ENCODE measurements at places on chromosomes 3 and 15.

- DNase-seq, result peak; percentile 79
Measured at GRCh38 chr15:76139368-76140073, 79.7 kb downstream of the TMEM266 start.

DNA sequence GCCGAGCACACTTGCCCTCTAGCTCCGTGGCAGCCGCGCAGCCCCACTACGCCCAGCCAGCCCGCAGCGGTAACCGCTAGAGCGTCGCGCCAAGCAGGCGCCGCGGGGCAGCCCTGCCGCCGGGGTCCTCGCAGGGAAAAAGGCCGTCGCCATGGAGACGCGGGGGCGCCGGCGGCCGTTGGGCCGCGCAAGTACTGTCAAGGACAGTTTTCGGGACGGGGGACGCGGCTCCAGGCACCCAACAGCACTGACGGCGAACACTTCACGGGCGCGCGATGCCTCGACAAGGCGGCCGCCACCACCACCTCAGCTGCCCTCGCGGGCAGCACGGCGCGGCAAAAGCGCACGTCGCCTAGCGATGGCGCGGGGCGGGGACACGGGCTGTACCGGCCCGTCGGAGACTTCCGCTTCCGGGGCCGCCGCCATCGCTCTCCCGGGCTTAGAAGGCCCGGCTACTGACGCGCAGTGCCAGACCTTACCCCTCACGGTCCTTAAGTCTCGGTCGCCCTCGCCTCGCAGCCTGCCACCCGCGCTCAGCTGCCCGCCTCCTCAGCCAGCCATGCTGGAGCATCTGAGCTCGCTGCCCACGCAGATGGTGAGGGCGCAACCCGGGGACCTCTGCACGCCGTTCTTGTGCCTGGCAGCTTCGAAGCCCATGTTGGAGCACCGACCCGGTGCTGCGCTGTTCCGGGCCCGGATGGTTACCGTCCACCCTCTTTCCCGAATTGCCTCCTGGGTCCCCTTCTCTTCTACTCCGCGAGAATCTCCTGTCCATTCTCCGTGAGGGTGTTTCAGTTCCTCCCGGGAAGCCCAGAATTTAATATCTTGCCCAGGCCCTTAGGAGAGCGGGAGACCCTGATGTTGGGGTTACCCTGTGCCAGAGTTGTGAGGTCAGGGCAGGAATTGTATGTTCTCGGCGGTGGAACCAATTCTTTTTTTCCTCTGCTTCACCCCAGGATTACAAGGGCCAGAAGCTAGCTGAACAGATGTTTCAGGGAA, at the start of the genes GLT8D1 and SPCS1:
Gene GLT8D1, minus strand, starts transcription at position 104 of the 999 bp plus-strand sequence. CDS start 5,331 bp downstream, outside the sequence.
Gene SPCS1, plus strand, starts transcription at position 419 of the 999 bp plus-strand sequence. Its CDS starts 141 bp downstream, at position 560.
- peak; percentile 87 for DNase-seq

DNA sequence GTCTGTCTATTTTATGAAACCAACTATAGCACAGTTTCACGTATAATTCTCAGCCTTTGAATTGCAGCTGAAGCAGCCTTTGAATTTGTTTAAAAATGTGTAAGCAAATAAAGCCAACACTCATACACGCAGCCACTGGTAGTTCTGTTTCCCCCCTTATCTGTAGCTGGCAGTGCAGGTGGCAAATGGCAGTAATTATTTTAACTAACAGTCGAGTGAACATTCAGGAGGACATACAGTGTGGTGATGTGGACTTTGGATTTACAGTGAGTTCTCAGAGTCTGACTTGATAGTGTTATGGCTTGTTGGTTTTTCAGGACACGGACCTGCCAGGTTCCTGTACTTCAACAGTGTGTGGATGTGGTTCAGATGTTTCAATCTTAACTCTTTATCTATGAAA, 64.0 kb upstream of the SKOR1 start:
- no peak for DNase-seq

DNA sequence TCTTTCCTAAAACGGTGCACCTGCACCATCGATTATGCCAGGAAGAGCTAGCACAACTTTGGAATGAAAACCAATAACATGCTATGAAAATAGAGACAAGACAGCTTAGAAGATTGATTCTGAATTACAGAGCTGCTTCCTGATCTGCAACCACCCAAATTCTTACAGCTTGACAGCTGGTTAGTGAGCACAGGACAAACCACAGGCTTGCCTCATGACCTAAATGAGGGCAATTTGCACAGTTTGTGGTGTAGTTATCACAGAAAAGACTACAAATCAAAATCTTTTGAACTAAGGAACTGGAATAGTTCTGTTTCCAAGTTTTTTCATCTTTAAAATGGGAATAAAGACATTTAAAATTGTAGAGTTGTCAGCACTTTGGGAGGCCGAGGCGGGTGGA, 533.5 kb downstream of the NAALADL2 start:
- no peak for DNase-seq

GRCh38 chr15:84791763-84792162, 25.4 kb upstream of the ALPK3 start:
- no peak for DNase-seq

DNA sequence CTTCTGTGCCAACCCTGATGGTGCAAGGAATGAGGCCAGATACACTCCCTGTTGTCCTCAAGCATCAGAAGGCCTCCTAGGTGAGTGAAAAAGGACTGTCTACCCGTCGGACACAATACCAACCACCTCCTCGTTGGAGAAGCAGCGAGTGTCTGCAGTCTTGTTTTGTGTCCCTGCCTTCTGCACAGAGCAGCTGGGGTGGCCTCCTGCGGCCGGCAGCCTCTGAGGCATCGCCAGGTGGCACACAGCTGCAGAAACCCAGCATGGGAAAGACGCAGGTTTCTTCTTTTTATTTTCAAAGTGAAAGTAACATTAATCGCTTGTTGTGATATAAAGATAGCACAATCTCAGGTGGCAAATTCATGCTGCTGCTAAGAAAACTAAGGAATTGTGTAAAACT, 509.9 kb downstream of the OCA2 start:
- DNase-seq, result no peak

- no peak for DNase-seq
Measured at GRCh38 chr15:92001307-92001706, 147.8 kb downstream of the SLCO3A1 start.

- no peak for DNase-seq
Measured at GRCh38 chr15:88342666-88343065, 86.1 kb upstream of the NTRK3 start.

DNA sequence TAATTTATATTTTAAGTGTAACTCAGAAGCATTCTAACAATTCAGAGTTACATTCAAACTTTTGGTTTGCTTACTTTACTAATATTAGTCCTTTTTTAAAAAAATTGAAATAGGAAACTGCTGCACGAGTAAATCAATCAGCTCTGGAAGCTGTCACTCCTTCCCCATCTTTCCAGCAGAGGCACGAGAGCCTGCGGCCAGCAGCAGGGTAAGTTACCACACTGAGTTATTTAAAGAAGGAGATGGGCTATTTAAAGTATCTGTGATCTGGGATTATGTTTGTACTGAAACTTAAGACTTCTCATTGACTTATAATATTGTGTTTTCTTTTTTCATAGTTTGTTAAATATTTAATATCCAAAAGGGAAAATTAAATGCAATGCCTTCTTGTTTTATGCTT, 29.3 kb downstream of the APPL1 start:
- no peak for DNase-seq

GRCh38 chr15:40787344-40787841, 17.6 kb downstream of the C15orf62 start:
- DNase-seq, result peak; percentile 46

DNA sequence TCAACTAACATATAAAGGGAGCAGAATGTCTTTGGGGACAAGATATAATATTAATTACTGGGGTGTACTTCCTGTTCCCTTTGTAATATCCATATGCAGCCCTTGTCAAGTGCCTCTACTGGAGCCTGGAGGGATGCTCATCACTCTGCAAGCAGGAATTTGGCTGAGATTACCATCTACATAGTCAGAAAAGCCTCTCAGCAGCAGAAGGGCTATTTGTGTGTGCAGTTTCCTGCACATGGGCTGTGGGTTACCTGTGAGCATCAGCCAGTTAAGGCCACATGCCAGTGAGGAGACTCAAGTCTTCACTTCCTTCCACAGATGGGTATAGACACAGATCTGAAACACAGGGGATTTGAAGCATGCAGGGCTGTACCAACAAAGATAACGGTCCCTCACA, 278.1 kb upstream of the PLSCR5 start:
- DNase-seq, result no peak

- no peak for DNase-seq
Measured at GRCh38 chr15:70613271-70613670, 150.1 kb downstream of the UACA start.
